ENCODE measurements at places on chromosomes 7 and 10.

DNA sequence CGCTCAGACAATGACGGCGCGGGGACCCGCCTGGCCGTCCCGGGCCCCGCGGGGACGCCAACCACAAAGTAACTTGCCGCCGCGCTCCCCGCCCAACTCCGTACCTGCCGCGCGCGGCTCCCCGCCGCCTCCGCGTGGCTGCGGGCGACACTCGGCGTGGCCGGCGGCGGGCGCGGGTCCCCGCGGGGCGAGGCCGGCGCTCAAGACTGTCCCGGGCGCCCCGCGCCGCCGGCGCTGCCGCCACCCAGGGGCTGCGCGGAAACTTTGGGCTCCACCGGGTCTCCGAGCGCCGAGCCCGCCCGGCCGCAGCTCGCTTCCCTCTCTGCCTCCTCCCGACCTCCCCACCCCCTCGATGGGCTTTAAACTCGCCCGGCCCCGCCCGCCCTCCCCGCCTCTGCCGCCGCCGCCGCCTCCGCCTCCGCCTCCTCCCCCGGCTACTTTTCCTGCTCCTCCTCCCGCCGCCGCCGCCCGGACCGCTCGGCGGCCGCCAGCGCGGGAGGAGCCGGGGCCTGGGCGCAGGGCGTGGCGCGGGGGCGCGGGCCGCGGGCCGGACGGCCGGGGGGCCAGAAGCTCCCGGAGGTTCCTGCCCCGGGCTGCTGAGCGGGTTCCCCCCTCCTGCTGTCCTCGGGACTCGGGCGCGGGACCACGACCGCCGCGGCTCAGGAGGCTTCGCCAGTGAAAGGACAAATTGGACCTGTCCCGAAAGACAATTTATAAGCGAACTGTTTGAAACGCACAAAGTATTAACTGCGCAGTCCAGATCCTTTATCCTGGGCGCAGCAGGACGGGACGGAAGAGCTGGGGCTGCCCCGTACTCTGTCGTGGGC, 10.6 kb upstream of the GRB10 start:
- peak; percentile 50 for DNase-seq

DNA sequence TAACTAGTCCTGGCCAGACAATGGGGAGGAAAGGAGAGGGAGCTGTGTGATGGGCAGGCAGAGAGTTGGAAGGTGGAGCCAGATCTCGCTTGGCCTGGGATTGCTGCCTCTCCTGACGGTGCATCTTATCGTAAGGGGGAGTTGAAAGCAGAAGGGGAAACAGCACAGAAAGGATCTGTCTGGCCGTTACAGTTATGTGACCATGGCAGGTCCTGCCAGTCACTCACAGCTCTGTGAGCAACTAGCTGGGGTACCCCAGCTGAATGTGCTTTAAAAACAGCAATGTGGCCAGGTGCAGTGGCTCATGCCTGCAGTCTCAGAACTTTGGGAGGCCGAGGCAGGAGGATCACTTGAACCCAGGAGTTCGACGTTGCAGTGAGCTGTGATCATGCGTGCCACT, 8.1 kb downstream of the BLVRA start:
- no peak for DNase-seq

DNA sequence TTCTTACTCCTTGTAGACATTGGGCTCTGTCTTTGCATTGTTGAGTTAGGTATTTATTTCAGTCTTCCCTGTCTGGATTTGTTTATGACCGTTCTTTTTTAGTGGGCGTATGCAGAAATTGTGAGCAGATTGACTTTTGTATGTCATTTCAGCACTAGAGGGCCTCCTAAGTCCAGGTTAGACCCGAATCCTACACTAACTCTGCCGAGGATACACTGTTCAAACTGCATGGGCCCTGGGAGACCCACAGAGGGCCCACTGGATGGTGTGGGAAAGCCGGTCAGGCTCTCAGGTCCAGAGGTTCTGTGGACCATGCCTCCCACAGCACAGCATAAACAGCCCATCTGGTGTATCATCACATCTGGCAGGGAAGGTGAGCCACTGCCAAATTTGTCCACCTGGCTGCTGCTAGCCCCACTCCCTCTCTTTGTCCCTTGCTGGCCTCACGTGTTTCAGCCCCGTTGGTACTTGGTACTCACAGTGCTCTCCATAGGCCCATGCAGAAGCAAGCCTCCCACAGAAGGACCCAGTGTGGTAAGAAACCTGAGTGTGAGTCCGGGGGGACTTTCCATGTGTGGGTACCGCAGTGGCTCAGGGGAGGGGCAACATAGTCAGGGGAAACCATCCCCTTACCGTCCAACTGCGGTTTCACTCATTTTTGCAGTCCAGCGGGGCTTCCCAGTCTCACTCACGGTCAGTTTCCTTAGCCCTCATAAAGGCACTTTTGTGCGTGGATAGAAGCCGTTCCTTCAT, 112.8 kb downstream of the APBB1IP start:
- no peak for DNase-seq

GRCh38 chr7:149713731-149714068, 59.7 kb downstream of the ZNF467 start:
- no peak for DNase-seq

DNA sequence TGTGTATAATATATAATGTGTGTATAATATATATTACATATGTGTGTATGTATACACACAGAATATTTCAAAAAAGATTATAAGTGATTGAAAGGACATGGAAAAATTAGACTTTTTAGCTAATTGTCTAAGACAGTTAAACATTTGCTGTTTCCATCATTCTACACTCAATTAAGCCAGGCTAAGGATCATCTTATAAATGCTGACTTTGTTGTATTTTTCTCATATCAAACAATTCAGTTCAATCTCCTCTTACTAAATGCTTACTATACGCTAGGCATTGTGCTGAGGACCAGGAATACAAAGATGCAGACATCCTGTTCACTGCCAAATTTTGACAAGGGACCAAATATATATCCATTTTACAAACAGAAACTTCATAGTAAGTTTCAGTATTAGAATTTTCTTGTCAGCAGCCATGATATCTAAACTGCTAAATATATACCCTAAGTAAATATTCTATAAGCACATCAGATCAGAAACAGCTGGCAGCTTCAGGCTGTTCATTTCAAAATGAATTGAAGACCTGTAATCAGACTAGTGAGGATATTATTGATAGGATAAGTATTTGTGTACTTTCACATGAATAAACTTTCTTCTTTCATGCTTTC, 10.3 kb upstream of the LRRN3 start:
- no peak for DNase-seq

- no peak for DNase-seq
Measured at GRCh38 chr7:143227806-143228205, 6.0 kb downstream of the TAS2R40 start.

DNA sequence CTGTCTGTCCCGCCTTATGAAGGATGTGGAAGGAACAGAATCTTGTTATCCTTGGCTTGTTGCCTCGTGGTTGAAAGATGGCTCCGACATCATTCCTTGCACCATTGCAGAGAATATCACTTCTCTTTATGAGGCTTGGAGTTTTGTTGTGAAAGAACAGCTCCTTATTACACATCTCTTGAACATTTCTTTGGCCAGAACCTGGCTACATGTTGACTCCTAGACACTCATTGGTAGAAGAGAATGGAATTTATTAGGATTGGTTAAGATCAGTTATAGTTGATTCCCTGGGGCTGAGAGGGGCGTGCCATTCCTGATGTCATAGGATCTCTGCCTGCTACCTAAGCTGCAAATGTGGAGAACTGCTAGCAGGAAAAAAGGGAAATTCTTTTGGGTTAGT, 180.5 kb upstream of the CTBP2 start:
- DNase-seq, result no peak

DNA sequence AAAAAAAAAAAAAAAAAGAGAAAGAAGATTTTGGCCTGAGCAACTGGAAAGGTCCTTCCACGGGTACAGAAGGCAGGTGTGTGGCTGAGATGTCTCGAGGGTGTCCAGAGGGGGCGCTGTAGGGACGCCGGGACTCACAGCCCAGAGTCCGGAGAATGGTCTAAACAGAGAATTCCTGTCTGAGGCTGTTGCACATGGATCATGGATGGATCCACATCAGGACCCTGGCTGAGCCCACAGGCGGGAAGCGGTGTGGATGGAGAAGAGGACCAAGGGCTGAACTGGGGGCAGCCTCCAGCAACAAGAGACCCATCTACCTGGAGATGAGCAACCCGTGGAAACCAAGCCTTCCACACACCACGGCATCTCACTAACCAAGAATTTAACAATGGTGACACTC, 55.0 kb downstream of the PKD1L1 start:
- no peak for DNase-seq

GRCh38 chr10:80829562-80829961, 291.9 kb downstream of the SH2D4B start:
- no peak for DNase-seq

DNA sequence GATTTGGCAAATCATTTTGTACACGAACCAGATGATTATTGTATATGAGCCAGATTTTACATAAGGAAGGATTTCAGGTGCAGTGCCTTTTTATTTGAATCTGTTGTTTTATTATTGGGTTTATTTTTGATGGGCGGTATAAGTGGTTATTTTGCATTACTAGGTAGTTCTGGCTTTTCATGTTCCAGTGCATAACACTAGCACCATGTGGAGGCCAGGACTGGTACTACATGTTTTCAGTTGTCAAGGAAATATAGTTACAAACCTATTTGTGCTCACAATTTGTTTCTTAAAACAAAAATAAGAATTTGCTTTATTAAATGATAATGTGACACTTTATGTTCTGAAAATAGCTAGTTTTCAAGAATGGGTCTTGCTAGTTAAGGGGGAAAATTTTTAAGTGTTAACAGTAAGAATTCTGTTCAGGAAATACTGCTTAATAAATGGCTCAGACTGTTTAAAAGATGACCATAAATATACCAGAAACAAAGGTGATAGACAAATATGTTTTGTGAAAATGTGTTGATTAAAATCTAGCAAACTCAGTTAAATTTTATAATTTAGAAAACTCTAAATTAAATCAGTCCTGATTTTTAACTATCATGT, 7.1 kb upstream of the SEMA3E start:
- no peak for DNase-seq

DNA sequence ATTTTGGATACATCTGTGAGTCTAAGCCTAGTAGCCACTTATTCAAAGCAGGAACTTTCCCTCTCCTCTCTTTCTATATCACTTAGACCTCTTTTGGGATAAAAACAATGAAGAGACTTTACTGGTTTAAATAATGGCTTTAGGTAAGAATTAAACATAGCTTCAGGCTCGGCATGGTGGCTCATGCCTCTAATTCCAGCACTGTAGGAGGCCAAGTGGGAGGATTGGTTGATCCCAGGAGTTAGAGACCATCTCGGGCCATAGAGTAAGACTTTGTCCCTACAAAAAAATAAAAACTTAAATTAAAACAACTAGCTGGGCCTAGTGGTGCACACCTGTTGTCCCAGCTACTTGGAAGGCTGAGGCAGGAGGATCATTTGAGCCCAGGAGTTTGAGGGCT, 304.3 kb downstream of the THSD7A start:
- DNase-seq, result no peak

- no peak for DNase-seq
Measured at GRCh38 chr10:11930312-11930978, 107.3 kb downstream of the PROSER2 start.

DNA sequence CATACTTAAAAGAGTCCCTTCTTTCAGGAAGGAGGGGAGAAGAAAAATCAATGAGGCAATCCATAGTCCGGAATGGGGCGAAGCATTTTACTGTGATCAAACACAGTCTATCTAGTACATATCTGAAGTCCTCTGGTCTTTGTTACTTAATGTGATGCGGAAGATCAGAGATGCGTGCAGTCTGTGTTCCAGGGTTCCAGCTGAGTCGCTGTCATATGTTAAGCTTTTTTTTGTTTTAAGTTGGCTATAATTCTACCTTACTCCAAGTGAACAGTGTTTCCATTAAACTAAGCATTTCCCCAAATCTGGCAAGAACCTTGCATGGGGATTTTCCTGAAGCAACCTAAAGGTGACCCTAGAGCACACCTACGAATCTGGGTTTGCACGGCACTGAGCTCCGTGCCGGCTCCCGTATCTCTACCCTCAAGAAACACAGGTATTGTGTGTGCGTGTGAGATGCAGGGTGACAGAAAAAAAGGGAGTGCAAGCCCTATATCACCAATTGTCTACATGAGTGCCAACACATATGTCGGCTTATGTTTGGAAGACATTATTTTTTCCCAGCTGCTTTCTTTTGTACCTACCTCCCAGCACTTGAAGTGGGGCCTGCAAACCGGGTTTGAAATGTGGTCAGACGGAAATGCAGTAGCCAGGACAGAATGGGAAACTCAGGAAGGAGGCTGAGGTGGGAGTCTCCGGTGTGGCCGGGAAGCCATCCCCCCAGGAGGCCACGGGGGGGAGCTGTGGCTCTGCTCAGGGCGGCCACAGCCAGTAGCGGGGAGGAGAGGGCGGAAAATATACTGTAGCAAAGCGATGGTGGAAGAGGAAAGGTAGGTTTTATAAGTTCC, 435.8 kb upstream of the MGMT start:
- peak; percentile 29 for DNase-seq

DNA sequence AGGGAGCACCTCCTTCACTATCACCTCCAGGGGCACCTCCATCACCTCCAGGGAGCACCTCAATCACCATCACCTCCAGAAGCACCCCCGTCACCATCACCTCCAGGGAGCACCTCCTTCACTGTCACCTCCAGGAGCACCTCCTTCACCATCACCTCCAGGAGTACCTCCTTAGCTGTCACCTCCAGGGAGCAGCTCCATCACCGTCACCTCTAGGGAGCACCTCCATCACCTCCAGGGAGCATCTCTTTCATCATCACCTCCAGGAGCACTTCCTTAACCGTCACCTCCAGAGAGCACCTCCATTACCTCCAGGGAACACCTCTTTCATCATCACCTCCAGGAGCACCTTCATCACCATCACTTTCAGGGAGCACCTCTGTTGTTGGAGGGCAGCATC, 103.0 kb downstream of the DNAJB6 start:
- no peak for DNase-seq

- no peak for DNase-seq
Measured at GRCh38 chr10:107341281-107341680, 176.8 kb upstream of the SORCS1 start.

GRCh38 chr10:109920016-109920415, 3.3 kb downstream of the XPNPEP1 start:
- no peak for DNase-seq

DNA sequence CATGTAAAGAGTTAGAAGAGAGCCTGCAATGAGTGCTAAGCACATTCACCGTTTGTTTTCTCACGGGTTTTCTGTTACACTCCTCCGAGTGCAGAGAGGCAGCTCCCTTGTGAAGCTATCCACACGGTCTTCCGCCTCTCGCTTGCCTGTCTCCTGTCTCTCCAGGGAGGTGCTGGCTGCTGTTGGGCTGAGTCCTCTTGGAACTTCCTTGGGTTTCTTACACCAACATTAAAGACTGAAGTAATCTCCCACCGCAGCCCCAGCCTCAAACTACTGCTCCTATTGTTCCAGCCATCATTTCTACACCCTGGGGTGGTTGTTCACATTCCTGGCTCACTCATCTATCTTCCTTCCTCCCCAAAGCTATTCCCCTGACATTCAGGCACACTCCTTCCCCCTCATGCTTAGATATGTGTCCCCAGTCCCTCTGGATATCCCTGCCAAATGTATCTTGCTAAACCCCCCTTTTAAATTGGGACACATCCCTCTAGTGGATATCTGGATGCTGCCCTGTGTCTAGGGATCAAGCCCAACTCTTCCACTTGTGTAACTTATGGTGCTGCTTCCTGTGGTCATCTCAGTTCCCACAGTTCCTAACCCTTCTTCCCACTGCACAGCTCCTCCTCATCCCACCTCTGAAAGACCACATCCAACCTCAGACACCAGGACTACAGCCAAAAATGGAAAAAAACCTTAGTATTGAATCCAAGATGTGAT, 14.1 kb downstream of the ESYT2 start:
- DNase-seq, result no peak

GRCh38 chr7:156547884-156548561, 92.6 kb upstream of the RNF32 start:
- no peak for DNase-seq
